Sigmoid colon (tissue), 7 donors: ENCODE measurements at places on chromosomes 5 and 9. TPM values are rescaled to one million over a fixed set of nuclear protein-coding genes. Genes with fewer than 3 reads are reported as not detected.

Gene MZB1
- not detected for total RNA-seq

Gene SLC25A2
- total RNA-seq = 0.82 TPM

DNA sequence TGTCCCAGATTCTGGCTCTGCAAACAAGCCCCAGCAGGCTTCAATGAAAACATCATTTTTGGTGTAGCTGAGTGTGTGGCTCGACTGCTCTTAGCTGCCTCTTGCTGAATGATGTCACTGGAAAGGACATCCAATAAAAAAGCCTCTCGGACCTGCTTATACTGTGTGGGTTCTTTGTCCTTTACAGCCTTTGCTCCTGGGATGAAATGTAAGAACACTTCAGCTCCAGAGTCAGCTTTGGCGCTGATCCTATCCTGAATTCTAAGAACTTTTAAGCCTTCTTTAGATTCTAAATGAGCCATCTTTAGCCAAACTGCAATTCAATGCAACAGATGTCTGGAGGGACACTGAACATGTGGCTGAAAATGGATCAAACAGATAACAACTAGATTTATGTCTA lies 404.6 kb upstream of the C9orf72 start:
- no peaks in the 10 kb centered on the region for H3K36me3 ChIP-seq
- no peaks in the 10 kb centered on the region for H3K27me3 ChIP-seq
- DNase-seq = no peak
- no peaks in the 10 kb centered on the region for H3K4me1 ChIP-seq
- H3K27ac ChIP-seq = no peak overlapping the region

GRCh38 chr5:37640088-37640487 lies 199.8 kb downstream of the GDNF start:
- no peaks in the 10 kb centered on the region for H3K27me3 ChIP-seq
- DNase-seq = no peak
- no peaks in the 10 kb centered on the region for H3K36me3 ChIP-seq
- H3K27ac ChIP-seq = no peak overlapping the region
- no peak overlapping the region for H3K4me3 ChIP-seq
- H3K4me1 ChIP-seq = peaks cover 18% of the 10 kb centered on the region

- H3K36me3 ChIP-seq = no peaks in the 10 kb centered on the region
- H3K4me3 ChIP-seq = no peak overlapping the region
- H3K4me1 ChIP-seq = no peaks in the 10 kb centered on the region
These were observed 83.0 kb upstream of the EPB41L4B start for GRCh38 chr9:109403766-109404320.

DNA sequence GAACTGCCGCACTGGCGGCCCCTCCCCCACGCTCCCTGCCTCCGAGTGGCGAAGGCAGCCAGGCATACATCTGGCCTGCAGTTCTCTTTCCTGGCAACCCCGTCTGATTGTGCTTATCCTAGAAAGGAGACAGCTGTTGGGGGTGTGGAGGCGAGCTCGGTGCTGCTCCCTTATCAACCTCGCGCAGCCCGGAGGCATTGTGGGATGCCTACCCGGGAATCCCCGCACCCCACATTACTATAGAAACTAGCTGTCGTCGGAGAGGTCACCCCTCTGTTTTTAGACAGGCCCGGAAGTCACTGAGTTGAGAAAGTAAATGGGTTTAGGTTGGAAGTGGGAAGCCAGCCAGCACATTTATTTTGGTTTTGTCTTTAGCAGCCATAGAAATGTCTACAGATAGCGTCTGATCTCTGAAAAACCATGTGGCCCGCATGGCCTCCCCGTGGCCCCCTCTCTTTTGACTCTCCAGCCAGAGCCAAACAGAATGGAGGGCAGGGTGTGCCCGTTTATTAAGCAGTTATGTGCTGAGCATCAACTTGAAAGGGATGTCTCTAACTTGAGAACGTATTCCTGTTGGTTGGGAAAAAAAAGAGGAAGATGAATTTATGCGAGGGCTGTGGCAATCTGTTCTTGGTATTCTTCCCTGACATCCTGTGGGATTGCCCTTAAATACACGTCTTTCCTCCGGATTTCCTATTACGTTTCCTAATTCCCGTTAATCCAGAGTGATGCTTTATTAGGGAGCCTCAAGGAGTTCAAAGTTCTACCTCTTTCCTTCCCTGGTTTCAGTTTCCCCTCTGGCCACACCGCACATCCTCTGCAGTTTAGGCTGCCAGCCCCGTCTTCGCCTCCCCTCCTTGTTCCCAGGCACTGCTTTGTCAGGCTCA lies 3.9 kb downstream of the STC2 start:
- H3K27ac ChIP-seq = peak overlapping the region; percentile 84
- H3K36me3 ChIP-seq = no peaks in the 10 kb centered on the region
- H3K4me1 ChIP-seq = peaks cover 68% of the 10 kb centered on the region
- H3K27me3 ChIP-seq = peaks cover 11% of the 10 kb centered on the region
- DNase-seq = peak; percentile 94
- H3K4me3 ChIP-seq = peak overlapping the region; percentile 12

GRCh38 chr9:133572821-133573361 lies 36.3 kb downstream of the FAM163B start:
- H3K4me1 ChIP-seq = peaks cover 41% of the 10 kb centered on the region
- H3K27ac ChIP-seq = peak overlapping the region; percentile 73
- peak; percentile 93 for DNase-seq
- no peaks in the 10 kb centered on the region for H3K27me3 ChIP-seq
- no peaks in the 10 kb centered on the region for H3K36me3 ChIP-seq

DNA sequence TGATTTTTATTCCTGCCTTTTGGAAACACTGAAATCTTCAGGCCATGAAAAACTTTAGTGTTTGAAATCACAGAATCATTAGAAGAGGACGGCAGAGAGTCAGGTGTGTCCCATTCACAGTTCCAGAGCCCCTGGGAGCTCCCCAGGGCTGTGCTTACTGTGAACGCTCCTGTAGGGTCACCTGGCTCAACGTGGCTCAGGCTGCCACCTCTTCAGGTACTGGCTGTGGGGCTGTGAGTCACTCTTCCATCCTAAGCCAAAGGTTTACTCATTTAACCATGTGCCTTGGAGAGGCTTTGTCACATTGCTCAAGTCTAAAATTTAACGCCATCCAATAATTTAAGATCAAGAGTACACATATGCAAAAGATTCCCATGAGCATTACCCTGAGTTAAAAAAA lies 50.2 kb upstream of the FSTL4 start:
- H3K27ac ChIP-seq = no peak overlapping the region
- no peak for DNase-seq
- H3K27me3 ChIP-seq = no peaks in the 10 kb centered on the region
- no peaks in the 10 kb centered on the region for H3K36me3 ChIP-seq

Gene BTNL3
- total RNA-seq = not detected

DNA sequence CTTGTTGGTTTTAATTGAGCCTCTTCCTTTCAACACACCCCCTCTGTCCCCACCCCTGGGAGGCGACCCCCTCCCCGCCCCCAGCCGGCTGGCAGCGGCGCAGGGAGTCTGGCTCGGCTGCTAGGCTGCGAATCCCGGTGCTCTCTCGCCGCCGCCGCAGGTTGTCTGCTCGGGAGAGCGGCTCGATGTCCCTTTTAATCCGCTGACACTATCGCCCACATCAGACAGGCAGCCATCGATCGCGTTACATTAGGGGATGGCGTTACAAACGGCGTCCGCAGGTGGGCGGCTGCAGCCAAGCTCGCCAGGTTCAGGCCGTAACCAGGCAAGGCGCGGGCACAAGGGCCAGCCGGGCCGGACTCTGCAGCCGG lies 1.3 kb downstream of the NR2F1-AS1 start:
- peaks cover 39% of the 10 kb centered on the region for H3K4me1 ChIP-seq
- peak overlapping the region; percentile 79 for H3K27ac ChIP-seq
- peak overlapping the region; percentile 56 for H3K4me3 ChIP-seq
- H3K36me3 ChIP-seq = no peaks in the 10 kb centered on the region

Gene PTPN3
- total RNA-seq = 1.7 TPM

Gene LCN9
- not detected for total RNA-seq

- peak overlapping the region; percentile 52 for H3K27ac ChIP-seq
- H3K4me3 ChIP-seq = no peak overlapping the region
- peak; percentile 84 for DNase-seq
- peaks cover 29% of the 10 kb centered on the region for H3K4me1 ChIP-seq
- H3K27me3 ChIP-seq = peaks cover 34% of the 10 kb centered on the region
- no peaks in the 10 kb centered on the region for H3K36me3 ChIP-seq
These were observed 19.6 kb downstream of the CRB2 start for GRCh38 chr9:123375469-123376132.

GRCh38 chr5:72531496-72532190 lies 24.4 kb upstream of the ZNF366 start:
- no peak overlapping the region for H3K27ac ChIP-seq
- H3K4me3 ChIP-seq = no peak overlapping the region
- no peaks in the 10 kb centered on the region for H3K4me1 ChIP-seq
- H3K27me3 ChIP-seq = no peaks in the 10 kb centered on the region
- H3K36me3 ChIP-seq = no peaks in the 10 kb centered on the region
- DNase-seq = no peak

DNA sequence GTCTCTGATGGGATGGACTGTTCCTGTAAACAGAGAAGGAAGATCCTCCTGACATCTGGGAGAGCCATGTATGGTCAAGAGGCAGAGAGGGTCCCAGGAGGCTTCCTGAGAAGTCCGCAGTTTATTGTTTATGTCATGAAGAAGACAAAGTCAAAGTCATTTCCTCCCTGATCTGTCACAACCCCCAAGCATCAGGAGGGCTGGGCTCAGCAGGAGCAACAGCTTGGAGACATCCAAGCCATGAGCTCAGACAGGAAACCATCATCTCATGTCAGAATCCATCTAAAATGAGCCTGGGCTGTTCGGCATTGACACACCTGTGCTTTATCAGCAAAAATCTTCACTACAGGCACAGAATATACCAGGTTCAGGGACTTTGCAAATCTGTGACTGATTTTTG lies 325.0 kb upstream of the MSX2 start:
- no peak for DNase-seq
- H3K4me3 ChIP-seq = no peak overlapping the region
- no peak overlapping the region for H3K27ac ChIP-seq
- no peaks in the 10 kb centered on the region for H3K36me3 ChIP-seq
- no peaks in the 10 kb centered on the region for H3K4me1 ChIP-seq

GRCh38 chr9:4799033-4799430 lies 6.3 kb downstream of the RCL1 start:
- no peak overlapping the region for H3K27ac ChIP-seq
- no peaks in the 10 kb centered on the region for H3K27me3 ChIP-seq
- no peak for DNase-seq
- H3K36me3 ChIP-seq = no peaks in the 10 kb centered on the region

Gene GRXCR2
- not detected for total RNA-seq

Gene EGR1
- 18.5 TPM for total RNA-seq

DNA sequence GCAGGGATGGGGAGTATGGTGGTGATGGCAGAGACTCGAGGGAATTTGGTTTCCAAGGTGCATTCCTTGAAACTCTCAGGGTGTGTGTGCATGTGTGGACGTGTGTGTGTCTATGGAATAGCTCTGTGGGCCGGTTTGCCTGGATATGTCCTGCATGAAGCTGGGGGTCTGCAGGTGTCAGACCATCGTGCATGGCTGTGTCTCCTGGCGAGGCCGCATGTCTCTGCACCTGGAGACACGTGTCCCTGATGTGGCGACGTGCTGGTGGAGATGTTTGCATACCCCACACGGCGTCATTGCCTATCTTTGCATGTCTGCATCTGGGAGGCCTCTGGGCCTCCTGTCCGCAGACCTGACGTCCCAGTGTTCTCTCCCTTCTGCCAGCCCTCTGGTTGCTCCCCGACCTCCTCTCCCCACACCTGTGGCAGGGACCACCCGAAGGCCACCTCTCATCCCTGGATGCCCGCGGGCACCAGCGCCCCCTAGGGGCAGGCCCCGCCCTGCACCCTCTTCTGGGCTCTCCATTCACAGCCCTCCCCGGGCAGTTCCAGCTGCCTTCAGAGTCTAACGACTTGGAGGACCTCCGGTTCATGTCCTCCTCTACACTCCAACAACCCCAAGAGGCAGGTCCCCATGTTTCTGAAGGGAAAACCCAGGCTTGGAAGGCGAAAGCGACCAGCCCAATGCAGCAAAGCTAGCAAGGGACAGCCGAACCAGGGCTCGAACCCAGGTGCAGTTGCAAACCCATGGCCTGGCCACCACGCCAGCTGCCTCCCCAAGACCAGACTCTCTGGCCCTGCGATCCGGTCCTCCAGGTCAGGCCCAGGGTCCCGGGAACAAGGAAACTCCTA lies 88.6 kb downstream of the LMX1B start:
- no peak overlapping the region for H3K27ac ChIP-seq
- H3K4me3 ChIP-seq = no peak overlapping the region
- H3K36me3 ChIP-seq = no peaks in the 10 kb centered on the region
- H3K27me3 ChIP-seq = peaks cover 71% of the 10 kb centered on the region
- peaks cover 18% of the 10 kb centered on the region for H3K4me1 ChIP-seq

DNA sequence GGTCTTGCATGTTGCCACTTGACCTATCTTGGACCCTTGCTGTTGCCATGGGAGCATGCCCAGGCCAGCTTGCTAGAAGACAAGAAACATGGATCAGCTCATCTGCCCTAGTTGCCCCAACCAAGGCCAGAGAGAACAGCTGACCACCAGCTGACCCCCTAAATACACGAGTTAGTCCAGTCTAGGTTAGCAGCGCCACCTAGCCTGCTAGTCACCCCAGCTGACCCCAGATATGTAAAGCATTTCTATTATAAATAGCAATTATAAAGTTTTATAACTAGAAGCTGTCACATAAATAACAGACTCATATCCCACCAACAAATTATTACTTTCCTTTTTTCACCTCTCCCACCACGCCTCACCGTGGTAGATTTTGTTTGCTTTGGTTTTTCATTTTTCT lies 387.8 kb downstream of the RASEF start:
- no peaks in the 10 kb centered on the region for H3K4me1 ChIP-seq
- H3K36me3 ChIP-seq = no peaks in the 10 kb centered on the region
- no peak for DNase-seq
- no peaks in the 10 kb centered on the region for H3K27me3 ChIP-seq
- no peak overlapping the region for H3K4me3 ChIP-seq

- no peak overlapping the region for H3K27ac ChIP-seq
- no peaks in the 10 kb centered on the region for H3K36me3 ChIP-seq
- H3K27me3 ChIP-seq = no peaks in the 10 kb centered on the region
- no peak for DNase-seq
- H3K4me1 ChIP-seq = no peaks in the 10 kb centered on the region
These were observed 796.5 kb upstream of the ARRDC3 start for GRCh38 chr5:92179651-92180050.

- peaks cover 4% of the 10 kb centered on the region for H3K36me3 ChIP-seq
- no peak for DNase-seq
- no peak overlapping the region for H3K4me3 ChIP-seq
- H3K27ac ChIP-seq = no peak overlapping the region
- H3K27me3 ChIP-seq = no peaks in the 10 kb centered on the region
These were observed 195.7 kb downstream of the CRB2 start for GRCh38 chr9:123551734-123552133.

Gene GLRA1
- not detected for total RNA-seq

GRCh38 chr9:130117376-130117775 lies 54.8 kb upstream of the NCS1 start:
- DNase-seq = no peak
- H3K27ac ChIP-seq = no peak overlapping the region
- H3K36me3 ChIP-seq = no peaks in the 10 kb centered on the region
- H3K4me1 ChIP-seq = peaks cover 50% of the 10 kb centered on the region

DNA sequence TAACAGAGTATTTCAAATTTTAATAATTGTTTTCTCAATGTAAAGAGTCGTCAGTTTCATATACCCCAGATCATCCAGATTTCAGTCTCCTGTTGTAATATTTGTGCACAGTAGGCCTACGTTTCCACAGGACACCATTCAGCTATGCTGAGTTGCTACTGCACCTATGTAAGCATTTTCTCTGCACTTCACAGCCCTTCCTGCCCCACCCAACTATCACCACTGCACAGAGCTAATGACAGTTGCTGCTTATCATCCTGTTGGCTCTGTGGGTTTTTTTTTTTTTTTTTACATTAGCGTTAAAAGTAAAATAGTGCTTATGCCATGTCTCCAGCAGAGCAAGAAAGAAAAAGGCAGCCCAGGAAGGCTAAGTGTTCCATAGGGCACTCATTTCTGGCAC lies 5.9 kb upstream of the PRKACG start:
- no peaks in the 10 kb centered on the region for H3K4me1 ChIP-seq
- H3K36me3 ChIP-seq = no peaks in the 10 kb centered on the region
- H3K27me3 ChIP-seq = no peaks in the 10 kb centered on the region
- DNase-seq = no peak
- no peak overlapping the region for H3K27ac ChIP-seq

Gene CAVIN4
- total RNA-seq = 0.82 TPM
